ENCODE measurements at places on chromosomes 2 and 18.

DNA sequence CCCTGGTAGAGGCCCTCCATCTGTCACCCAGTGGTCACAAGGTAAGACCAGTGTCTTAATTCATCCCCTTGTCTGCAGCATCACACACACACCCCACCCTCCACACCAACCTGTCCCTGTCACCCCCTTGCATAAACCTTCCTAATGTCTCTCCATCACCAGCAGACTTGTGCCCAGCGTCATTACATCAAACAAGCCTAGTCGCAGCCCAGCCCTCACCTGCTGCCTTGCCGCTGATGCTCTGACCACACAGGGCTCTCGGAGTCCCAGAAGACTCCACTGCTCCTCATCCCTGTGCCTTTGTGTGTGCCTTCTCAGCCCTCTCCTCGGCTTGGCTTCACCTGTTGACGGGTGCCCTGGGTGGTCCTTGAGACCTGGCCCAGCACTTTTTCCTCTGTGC, 171.2 kb downstream of the GLI2 start:
- DNase-seq, result no peak

GRCh38 chr2:20633794-20634506, 16.9 kb downstream of the HS1BP3 start:
- DNase-seq, result no peak

- no peak for DNase-seq
These were observed 97.9 kb downstream of the FIGN start for GRCh38 chr2:163637871-163638270.

DNA sequence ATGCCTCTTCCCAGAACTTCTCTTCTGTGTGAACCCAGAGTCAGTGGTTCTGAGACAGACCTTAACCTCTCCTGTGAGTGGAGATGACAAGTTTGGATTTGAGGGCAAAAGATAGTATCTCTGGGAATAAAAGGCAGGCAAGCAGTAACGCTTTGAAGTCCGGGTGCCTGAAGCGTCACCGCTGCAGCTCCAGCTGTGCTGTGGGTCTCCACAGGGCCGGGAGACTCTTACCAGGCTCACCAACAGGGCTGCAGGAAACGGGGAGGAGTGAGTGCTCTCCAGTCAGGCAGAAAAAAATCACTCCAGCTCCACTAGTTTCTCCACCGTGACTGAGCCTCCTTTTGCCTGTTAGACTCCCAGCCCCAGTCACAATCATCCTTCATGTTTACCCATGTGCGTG, 79.7 kb upstream of the MAP4K4 start:
- DNase-seq, result no peak

DNA sequence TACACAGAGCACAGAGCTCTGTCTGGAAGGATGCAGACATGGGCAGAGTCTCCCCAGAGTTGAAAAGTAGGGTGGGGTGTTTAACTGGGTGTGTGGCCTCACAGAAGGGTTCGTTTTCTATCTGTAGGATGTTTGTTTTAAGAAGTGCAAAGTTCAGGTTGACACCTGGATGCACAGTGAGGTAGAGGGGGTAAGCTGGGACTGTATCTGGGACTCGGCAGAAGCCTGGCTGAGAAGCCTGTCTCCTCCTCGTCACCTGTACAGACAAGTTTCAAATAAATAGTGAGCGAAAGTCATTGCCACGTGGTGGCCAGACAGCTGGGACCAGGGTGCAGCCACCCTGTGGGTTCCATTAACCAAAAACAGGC, 145.9 kb downstream of the KLHL29 start:
- no peak for DNase-seq

- DNase-seq, result no peak
These were observed 51.1 kb downstream of the RBKS start for GRCh38 chr2:27839022-27839618.

GRCh38 chr2:226979004-226979403, 143.2 kb downstream of the RHBDD1 start:
- DNase-seq, result no peak

- DNase-seq, result no peak
These were observed 53.0 kb downstream of the PGAP1 start for GRCh38 chr2:196873511-196873910.

GRCh38 chr2:101608408-101609310, 88.8 kb upstream of the MAP4K4 start:
- DNase-seq, result no peak

- no peak for DNase-seq
These were observed 235.2 kb downstream of the ZNF385B start for GRCh38 chr2:179626261-179626660.

DNA sequence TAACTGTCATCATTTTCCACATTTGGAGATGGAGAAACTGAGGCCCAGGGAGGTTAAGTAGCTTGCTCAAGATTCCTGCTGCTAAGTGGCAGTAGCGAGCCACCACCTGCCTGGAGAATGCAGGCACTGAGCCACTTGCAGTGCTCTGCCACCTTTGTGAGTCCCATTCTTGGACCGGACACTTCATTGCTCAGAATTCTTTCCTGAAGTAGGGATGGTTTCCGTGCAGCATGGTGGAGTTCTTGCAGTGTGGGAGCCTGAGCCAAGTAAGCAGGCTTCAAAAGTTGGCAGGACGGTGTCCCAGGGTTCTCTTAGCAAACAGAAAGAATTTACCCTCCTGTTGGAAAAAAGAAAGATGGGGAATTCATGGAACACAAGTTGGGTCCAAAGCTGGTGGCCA, 115.0 kb upstream of the MMADHC start:
- no peak for DNase-seq

DNA sequence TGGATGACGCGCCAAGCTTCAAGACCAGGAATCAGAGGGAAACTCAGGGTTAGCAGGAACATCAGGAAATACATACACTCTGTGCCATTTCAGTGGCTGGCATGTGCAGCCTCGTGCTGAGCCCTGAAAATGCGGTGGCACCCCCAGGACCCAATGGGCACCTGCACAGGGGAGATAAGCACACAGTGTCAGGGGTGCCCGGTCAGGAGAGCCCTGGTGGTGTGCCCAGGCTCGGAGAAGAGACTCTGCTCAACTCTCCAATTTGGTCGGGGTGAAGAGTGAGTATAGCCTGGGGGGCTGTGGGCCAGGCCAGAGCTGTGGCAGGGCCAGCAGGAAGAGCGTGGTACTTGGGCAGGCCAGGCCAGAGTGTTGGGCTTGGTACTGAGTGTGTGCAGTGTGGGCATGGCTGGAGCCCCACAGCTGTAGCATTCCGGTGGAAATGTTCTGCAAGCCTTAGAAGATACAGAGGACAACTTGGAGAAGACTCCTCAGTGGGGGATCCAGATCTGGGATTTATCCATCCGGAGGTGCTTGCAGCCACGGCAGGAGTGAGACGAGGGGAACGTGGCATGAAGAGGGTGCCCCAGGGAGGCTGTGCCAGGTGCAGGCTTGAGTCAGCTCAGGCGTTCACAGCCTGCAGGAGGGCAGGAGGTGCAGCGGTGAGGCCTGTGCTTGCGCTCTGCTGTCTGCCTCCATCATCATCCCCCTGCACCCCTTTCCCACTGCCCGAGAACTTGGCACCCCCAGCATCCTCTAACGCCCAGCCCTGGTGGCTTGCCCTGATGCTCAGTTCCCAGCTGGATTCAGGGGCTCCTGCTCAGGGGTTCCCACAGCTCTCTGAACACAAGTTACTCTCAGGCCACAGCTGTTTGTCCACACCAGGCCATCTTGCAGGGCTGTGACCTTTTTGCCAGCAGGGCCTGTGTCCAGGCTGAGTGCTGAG, 451.7 kb upstream of the HS6ST1 start:
- peak; percentile 18 for DNase-seq

DNA sequence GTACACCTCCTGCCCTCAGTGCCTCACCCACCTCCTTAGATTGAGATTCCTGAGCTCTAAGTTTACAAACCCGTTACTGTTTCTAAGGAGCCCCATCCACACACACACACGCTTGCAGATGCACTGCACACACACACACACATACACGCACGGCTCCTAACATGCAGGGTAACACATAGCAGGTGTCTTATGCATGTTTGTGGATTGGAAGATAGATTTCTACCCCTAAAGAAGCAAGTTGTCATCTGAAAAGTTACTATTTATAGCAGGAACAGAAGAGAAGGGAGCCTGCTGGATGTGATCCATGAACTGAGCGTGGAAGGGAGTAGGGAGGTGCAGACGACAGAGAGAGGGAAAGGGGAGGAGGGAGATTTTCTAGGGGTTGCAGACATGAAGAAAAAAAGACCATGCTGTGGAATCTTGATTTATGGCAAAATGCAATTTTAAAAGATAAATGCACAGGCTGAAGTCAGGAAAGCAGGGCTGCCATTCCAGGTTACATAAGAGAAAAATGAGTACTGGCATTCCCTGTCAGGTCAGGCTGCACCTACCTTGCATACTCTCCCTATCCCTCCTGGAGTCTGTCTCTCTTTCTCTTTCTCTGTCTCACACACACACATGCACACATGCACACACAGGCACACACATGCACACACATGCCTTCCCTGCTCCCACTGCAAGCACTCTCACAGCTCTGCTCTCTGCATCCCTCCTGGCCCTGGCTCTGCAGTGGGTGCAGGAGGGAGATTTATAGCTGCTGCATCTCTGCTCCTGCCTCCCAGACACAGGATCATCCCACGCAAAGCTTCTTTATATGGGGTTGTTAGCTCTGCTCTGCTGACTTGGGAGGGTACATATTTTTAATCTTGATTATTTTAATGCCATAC, 192.6 kb upstream of the MYT1L start:
- DNase-seq, result no peak

GRCh38 chr18:48409591-48410094, 460 bp upstream of the ZBTB7C start:
- DNase-seq, result peak; percentile 53

DNA sequence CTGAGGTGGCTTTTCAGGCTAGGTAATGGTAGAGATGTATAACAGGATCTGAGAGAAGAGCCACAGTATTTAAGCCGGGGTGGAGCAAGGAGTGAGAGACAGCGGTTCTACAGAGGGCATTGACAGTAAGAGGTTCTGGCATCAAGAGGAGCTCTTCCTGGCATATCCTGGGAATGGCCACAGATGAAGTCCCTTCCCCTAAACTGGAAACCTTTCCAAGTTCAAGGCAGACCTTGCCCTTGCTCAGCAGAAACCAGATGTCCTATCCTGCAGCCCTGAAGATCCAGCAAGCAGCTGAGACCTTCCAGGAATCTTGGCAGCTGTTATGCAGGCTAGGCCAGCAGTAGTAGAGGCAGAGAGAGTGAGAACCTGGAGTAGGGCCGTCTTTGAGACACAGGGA, 18.1 kb downstream of the REG1A start:
- DNase-seq, result no peak
